Activated CD8-positive, alpha-beta T cell treated with anti-CD3 and anti-CD28 coated beads, Interleukin-2, amount 10 ng/mL, durations not matched to agents 7 days and 5 days (primary cell): ENCODE measurements at places on chromosomes 16 and 17. TPM values are rescaled to one million over a fixed set of nuclear protein-coding genes. Genes with fewer than 3 reads are reported as not detected.

DNA sequence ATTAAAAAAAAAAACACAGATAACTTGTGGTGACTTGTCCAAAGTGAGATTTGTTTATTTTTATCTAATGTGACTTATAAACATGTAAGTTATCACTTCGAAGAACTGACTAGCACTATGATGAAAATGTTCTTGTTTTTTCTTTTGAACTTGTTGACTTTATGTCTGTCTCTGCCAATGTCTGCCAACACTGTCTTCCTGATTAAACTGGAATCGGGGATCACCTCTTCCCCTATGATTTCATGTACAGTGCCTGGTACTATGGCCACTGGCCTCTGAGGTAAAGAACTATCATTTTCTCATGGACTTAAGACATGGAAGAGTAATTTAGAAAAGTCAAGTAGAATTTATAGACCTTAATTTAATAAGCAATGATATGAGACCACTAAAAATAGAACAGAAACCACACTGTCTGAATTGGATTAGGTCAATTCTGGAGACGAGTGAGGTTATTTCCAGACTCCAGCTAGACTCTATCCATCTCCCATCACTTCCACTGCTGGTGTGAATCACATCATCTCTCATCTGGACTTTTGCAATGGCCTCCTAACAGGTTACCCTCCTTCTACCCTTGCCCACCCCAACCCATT, 8.9 kb downstream of the C17orf78 start:
- no peaks in the 10 kb centered on the region for H3K4me1 ChIP-seq
- no peak overlapping the region for H3K4me3 ChIP-seq
- no peak overlapping the region for H3K27ac ChIP-seq
- no peaks in the 10 kb centered on the region for H3K36me3 ChIP-seq
- DNase-seq, result no peak

DNA sequence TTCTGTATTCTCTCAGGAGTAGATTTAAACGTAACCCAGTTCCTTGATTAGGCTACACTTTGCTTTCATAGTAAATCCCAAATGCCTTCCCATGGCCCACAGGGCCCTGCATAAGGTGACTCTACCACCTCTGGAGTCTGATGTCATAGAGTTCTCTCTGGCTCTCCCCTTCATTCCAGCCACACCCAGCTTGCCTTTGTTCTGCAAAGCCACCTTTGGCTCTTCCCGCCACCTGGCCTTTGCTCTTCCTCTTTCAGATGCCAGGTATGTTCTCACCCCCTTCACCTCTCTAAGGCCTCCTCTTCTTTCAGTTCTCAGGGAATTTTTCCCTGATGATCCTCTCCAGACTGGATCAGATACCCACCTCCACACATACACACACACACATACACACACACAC, 141.3 kb upstream of the HSBP1 start:
- H3K4me3 ChIP-seq, result no peak overlapping the region
- H3K4me1 ChIP-seq, result no peaks in the 10 kb centered on the region
- H3K27ac ChIP-seq, result no peak overlapping the region
- no peaks in the 10 kb centered on the region for H3K36me3 ChIP-seq
- H3K27me3 ChIP-seq, result peaks cover 3% of the 10 kb centered on the region

DNA sequence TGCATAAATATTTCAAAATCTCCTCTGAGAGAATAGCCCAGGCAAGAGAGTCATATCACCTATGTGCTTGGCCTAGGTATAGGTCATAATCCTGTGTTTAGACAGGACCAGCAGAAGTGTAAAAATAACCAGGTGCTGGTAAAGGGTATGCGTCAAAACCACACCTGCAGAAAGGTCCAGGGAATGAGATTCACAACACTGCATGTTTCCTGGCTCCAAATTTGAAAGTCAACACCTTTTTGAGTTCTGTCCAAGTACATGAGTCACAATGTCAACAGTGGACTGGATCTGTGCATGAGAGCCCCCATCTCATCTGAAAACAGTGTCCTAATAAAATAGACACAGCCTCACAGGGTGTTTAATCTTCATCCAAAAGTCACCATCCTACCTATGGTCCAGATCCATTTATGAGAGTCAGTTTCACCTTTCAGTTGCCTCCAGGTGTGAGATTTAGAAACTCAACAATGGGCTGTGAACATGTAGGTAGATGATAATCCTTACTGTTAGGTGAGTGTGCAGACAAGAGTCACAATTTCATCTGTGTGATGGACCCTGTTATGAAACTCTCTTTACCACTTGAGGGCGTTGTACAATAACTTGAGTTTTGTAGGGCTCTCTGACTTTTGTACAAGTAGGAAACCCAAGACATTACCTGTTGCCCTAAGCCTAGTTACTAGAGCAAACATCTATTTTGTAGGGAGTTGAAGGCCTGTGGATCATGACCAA, 2100.7 kb downstream of the TP53TG3F start:
- H3K4me1 ChIP-seq, result no peaks in the 10 kb centered on the region
- no peak overlapping the region for H3K4me3 ChIP-seq
- no peak overlapping the region for H3K27ac ChIP-seq

GRCh38 chr17:46741122-46741730, 77.3 kb downstream of the WNT3 start:
- no peak overlapping the region for H3K4me3 ChIP-seq
- H3K27me3 ChIP-seq, result no peaks in the 10 kb centered on the region
- no peak overlapping the region for H3K27ac ChIP-seq
- H3K4me1 ChIP-seq, result no peaks in the 10 kb centered on the region
- peaks cover 8% of the 10 kb centered on the region for H3K36me3 ChIP-seq

DNA sequence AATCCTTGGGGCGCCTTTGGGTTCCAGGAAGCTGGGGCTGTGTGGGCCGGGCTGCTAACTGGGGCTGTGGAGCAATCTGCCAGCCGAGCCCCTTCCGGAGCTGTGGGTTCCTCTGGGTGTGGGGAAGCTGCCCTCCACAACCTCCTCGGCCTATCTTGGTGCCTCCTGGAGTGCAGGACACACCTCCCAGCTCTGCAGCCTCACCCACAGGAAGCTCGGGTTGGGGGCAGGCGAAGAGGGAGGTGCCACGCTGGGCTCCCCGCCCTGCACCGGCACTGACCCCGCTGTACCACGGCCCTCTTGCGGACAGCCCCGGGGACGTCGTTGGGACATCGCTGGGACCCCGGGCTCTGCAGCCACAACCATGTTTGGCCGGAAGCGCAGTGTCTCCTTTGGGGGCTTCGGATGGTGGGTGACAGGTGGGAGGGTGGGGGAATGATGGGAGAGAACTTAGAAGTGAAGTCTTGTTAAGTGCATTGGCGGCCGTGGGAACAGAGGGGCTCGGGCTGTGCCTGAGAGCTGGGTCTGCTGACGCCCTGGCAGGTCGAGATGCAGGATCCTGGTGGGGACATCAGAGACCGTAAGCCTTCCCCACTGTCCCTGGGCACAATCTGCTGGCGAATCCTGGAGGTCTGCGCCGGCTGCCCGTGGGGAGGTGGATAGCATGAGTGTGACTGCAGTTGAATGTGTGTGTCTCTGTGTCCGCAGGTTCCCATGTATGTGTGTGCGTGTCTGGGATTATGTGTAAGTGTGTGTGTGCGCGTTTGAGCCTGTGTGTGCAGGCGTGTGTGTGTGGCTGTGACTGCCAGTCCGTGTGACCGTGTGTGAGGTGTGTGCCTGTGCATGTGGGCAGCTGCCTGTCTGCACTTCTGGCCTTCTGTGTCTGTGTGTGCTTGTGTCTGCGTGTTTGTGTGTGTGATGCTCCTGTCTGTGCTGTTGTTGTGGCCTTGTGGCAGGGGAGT, at the start of gene RAP1GAP2:
TSS of gene RAP1GAP2 (plus strand) at position 275 of the 962 bp plus-strand sequence. CDS start at position 365, 90 bp downstream.
- peak within 1 kb of the TSS; percentile 50 for H3K27ac ChIP-seq
- peaks cover 39% of the 10 kb centered on the region for H3K27me3 ChIP-seq
- peaks cover 78% of the 10 kb centered on the region for H3K4me1 ChIP-seq
- peak within 1 kb of the TSS; percentile 77 for H3K4me3 ChIP-seq
- DNase-seq, result peak; percentile 88
- peaks cover 3% of the 10 kb centered on the region for H3K36me3 ChIP-seq

The TADA2A gene
- total RNA-seq, result 40.6 TPM

The LDHD gene
- not detected for total RNA-seq

The TBKBP1 gene
- total RNA-seq, result 3.7 TPM
